ENCODE measurements at places on chromosomes 16 and 17.

GRCh38 chr17:30520436-30520835 is 43.2 kb downstream of the GOSR1 start:
- DNase-seq = no peak

GRCh38 chr17:67648032-67648905 is 69.5 kb upstream of the NOL11 start:
- no peak for DNase-seq

DNA sequence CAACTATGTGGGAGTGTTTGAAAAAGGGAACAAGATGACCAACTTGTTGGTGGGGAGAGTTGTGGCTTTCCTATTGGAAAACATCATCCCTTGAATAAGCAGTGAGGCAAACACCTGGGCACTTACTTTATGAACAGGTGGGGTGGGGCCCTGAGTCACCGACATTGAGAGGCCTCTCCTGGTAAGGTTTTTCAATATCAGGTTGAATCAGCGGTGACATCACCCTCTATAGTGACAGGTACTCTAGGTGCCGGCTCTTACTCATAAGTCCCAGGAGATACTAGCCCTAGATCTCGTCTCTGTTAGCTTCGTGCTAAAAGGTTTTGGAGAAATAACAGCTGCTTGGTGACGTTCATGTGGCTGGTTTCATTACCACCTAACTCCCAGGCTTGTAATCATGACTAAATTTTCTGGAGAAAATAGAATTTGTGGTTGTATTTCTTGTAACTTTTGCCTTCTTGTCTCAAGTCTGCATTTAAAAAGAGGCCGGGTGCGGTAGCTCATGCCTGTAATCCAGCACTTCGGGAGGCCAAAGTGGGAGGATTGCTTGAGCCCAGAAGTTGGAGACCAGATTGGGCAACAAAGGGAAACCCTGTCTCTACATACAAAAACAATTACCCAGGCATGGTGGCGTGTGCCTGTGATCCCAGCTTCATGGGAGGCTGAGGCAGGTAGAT is 19.3 kb downstream of the CDH1 start:
- DNase-seq = no peak

- no peak for DNase-seq
Measured at GRCh38 chr17:15194859-15195277, 70.3 kb downstream of the PMP22 start.

DNA sequence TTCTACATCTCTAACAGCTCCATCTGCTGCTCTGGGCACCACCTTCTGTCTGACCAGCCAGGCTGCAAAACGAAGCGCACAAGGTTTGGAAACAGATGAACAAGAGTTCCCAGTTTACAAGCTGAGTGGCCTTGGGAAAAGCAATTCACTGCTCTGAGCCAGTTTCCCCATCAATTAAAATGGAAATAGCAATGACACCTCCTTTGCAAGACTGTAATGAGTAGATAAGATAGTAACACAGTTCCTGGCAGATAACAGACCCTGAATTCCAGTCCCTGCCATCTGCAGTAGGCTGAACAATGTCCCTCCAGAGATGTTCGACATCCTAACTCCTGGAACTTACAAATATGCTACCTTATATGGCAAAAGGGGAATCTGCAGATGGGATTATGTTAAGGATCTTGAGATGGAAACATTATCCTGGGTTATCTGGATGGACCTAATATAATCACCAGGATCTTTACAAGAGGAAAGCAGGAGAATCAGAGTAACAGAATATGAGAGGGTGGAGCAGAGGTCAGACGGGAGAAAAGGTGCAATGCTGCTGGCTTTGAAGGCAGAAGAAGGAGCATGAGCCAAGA is 27.9 kb downstream of the CPPED1 start:
- no peak for DNase-seq

DNA sequence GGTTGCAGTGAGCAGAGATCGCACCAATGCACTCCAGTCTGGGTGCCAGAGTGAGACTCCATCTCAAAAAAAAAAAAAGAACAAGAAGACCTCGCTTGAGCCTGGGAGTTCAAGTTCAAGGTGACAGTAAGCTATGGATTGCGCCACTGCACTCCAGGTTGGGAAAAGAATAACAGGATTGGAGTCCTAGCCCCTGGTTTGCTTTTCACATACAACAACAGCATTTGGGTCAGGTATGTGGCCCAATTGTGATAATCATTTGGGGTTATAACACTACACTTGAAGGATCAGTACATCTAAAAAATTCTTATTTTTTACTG is 3.4 kb upstream of the SEPHS2 start:
- DNase-seq = no peak

DNA sequence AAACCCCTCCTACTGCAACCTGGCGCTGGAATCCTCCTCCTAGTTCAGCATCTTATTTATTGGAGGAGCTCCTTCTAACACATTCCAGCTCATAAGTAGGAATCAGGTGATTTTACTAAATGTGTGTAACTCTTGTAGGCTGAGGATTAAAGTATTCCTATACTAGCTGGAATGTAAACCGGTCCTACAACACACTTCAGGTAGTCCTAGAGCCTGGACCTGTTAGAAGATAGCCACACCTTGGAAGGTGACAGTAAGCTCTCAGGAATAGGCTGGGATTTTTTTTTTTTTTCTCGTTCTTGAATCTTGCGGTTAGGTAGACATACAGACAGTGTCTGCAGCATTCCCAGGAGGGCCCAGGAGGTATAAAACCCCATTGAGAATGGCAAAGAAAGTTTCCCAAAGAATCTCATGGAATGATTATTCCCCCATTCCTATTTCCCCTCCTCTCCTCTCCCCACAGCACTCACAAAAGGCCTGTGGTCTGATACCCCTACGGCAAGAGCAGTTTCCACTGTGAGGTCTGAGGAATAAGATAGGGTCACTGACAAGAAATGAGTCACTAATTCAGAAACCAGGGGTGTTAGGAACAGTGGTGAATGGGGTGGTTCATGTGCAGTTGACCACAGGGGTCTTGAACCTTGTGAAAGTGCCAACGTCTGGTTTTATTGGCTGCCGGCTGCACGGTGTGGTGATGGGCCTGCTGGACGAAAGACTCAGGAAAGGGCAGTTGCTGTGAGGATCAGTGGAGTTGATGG is 267.1 kb downstream of the UTP18 start:
- no peak for DNase-seq

- DNase-seq = no peak
Measured at GRCh38 chr17:29112771-29113295, 67.4 kb downstream of the MYO18A start.

- peak; percentile 38 for DNase-seq
Measured at GRCh38 chr16:66070140-66070917, 296.2 kb upstream of the CDH5 start.
